Esophagus squamous epithelium (tissue), 5 donors: ENCODE measurements at places on chromosomes 4 and X.

- DNase-seq = no peak
- H3K27ac ChIP-seq = peak overlapping the region; percentile 9
- H3K27me3 ChIP-seq = no peaks in the 10 kb centered on the region
- peak overlapping the region; percentile 80 for H3K4me3 ChIP-seq
- peaks cover 15% of the 10 kb centered on the region for H3K4me1 ChIP-seq
- no peaks in the 10 kb centered on the region for H3K36me3 ChIP-seq
Observed at GRCh38 chrX:19886375-19886774, 1.0 kb downstream of the SH3KBP1 start.

DNA sequence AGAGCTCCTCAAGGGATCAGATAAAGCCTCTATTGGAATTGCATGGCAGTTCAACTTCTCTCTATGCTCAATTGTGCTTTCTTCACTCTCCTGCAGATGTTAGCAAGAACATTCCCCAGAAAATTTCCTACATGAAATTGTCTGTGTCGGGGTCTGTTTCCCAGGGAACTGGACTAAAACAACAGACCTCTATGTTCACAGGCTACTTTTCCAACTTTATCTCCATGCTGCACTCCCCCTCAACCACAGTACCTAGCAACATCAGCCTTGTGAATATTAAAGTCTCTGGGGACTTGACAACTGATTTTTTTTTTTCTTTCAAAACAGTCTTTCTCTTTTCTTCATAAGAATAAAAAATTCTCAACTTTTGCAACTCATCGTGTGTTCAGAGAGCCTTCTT, 1470.8 kb upstream of the ADGRL3 start:
- DNase-seq = no peak
- H3K27me3 ChIP-seq = no peaks in the 10 kb centered on the region
- H3K27ac ChIP-seq = no peak overlapping the region
- H3K4me3 ChIP-seq = no peak overlapping the region
- H3K4me1 ChIP-seq = no peaks in the 10 kb centered on the region
- H3K36me3 ChIP-seq = no peaks in the 10 kb centered on the region

DNA sequence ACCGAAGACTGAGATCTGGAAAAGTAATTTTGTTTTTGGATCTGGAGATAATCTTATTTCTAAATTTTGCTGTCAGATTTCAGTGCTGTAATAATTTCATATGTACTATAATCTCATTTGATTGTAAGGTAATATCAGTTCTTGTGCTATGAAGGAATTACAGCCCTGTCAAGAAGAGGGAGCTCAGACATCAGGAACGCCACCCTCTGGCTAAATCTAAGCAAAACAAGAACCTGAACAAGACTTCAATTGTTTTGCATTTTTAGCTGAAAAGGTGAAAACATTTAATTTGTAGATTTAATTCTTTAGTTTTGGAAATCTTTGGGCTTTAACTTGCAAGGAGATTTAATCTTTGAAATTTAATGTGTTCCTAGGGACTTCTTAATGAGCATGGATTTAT, 525.4 kb upstream of the HS3ST1 start:
- no peak for DNase-seq
- H3K4me1 ChIP-seq = no peaks in the 10 kb centered on the region
- H3K36me3 ChIP-seq = no peaks in the 10 kb centered on the region

DNA sequence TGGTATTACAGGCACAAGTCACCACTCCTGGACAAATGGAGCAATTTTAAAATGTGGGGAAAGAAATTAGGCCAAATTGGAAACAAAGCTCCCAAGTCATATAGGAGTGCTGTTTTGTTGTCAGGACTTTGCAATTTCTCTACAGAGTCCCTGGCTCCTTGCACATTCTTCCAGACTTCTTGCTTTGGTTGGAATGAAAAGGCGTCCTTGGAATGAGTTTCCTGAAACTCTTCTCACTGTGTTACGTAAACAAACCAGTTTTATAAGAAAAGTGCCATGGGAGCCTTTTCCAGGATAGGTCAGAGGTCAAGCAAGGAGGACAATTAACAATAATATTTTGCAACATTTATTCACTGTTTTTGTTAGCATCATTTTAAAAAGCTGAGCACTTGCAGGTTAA, 32.4 kb upstream of the KIT start:
- H3K27me3 ChIP-seq = no peaks in the 10 kb centered on the region
- H3K4me3 ChIP-seq = no peak overlapping the region

DNA sequence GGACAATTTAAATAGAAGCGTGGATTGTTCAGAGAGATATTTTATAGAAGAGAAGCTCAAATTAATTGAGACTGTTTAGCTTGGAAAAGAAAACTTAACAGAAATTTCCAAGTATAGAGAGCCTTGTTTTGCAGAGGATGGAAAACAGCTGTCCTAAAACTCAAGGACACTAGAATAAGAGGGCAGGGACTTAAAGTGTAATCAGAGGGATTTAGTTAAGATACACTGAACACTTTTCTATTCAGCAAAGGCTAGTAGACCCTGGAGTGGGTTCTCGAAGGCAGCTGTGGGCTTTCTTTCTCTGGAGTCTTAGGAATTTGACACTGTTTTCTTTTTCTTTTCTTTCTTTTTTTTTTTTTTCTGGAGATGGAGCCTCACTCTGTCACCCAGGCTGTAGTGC, 92.7 kb upstream of the ARX start:
- H3K4me1 ChIP-seq = no peaks in the 10 kb centered on the region
- H3K27ac ChIP-seq = no peak overlapping the region
- H3K27me3 ChIP-seq = no peaks in the 10 kb centered on the region
- H3K4me3 ChIP-seq = no peak overlapping the region

DNA sequence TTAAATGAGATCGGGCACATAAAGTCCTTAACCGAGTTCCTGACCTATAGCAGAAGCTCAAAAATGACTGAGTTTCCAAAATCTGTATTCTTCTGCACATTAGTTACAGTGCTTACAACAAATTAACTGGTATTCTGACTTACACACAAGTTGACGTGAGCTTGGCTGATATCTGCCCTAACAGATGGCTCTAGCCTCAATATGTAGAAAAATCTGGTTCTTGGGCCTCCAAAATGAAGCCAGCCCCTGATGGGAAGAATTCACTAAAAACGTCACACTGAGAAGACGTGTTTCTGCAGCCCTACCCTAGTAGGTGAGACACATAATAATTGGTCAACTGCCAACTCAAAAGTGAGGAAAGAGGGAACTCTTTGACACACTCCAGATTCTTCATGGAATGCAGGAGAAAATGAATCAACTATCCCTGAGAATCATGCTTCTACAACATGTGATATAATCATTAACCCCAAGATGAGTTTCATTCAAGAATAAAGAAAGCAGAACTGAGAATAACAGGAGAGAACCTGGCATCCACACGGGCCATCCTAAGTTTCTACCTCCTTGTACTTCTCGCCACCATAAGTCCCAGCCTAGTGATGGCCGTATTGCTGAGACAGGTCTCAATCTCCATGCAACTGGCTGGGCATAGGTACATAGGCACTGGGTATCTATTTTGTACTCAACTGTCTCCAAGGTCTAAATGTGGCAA, 8.2 kb downstream of the STX18 start:
- no peaks in the 10 kb centered on the region for H3K27me3 ChIP-seq
- no peaks in the 10 kb centered on the region for H3K4me1 ChIP-seq
- no peaks in the 10 kb centered on the region for H3K36me3 ChIP-seq

GRCh38 chrX:39067866-39068265, 266.6 kb downstream of the MID1IP1 start:
- H3K27me3 ChIP-seq = no peaks in the 10 kb centered on the region
- H3K4me3 ChIP-seq = no peak overlapping the region
- DNase-seq = no peak

GRCh38 chrX:72349190-72349589, 43.5 kb upstream of the CITED1 start:
- no peak for DNase-seq
- H3K27me3 ChIP-seq = no peaks in the 10 kb centered on the region
- H3K36me3 ChIP-seq = no peaks in the 10 kb centered on the region

- DNase-seq = no peak
- no peaks in the 10 kb centered on the region for H3K4me1 ChIP-seq
- no peaks in the 10 kb centered on the region for H3K27me3 ChIP-seq
- no peaks in the 10 kb centered on the region for H3K36me3 ChIP-seq
Observed at GRCh38 chr4:149955780-149956390, 122.4 kb upstream of the DCLK2 start.

GRCh38 chrX:44822601-44823000, 21.2 kb upstream of the DUSP21 start:
- no peaks in the 10 kb centered on the region for H3K4me1 ChIP-seq
- DNase-seq = no peak
- no peak overlapping the region for H3K27ac ChIP-seq

GRCh38 chrX:129606918-129607317, 47.8 kb downstream of the APLN start:
- H3K27ac ChIP-seq = no peak overlapping the region
- peaks cover 3% of the 10 kb centered on the region for H3K4me1 ChIP-seq
